ENCODE measurements at places on chromosomes 11 and 22.

DNA sequence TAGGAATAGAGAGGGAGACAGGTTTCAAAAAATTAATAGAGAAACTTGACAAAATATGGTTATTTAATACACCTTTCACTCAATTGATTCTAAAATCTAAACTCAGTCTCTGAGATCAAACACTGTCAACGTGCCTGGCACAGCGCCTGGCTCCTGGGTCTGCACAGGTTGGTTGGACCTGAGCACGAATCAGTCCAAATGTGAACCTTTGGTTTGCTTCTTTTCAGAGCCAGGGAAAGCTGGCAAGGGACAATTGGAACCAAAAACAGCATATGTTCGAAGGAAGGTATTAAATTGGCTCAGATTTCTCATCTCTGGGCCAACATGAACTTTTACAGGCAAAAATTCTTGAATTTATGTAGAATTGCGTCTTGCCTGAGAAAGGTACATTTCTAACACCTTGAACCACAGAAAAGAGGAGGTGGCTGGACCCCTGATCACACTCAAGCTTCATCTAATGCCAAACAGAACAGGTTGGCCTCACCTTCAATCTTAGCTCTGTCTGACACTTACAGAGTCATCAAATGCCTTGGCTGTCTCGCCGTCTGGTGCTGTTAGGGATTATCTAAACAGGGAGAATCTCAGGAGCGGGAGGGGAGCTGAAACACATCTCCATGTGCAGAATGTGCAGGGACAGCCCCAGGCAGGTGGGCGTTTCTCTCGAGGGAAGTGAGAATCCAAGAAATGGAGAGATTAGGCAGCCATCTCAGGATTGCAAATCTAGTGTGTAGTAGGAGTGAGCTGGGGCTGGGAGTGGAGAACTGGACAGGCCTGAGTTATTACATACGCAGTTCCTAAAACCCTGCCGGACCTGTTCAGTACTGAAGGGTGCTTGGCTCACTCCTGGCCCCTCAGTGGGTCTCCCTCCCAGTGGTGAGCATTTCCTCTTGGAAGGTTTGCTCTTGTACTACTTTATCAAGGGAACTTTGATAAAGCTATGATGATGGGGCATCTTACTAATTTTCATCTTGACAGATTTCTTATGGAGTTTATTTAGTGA, 442.2 kb upstream of the B3GAT1 start:
- no peak for DNase-seq

DNA sequence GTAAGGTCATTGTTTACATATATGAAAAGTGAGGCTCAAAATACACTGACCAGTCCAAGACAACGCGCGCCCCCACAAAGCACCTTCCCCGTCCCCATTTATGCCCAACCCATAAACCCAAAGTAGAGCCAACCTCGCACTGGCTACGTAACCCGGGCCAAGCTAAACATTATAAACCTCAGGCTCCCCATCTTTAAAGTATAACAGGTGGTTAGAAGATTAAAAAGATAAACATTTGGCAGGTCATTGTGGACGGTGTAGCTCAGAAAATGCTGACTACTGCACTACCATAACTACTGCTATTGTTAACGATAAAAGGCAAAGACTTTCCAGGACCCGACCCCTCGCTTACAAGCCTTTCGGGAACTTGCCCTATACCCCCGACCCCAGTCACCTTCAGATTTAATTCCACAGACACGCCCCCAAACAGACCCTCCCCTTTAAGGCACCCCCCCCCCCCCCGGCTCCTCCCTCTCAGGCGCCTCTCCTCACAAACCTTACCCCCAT, 470 bp downstream of the NUMA1 start:
- DNase-seq = no peak

DNA sequence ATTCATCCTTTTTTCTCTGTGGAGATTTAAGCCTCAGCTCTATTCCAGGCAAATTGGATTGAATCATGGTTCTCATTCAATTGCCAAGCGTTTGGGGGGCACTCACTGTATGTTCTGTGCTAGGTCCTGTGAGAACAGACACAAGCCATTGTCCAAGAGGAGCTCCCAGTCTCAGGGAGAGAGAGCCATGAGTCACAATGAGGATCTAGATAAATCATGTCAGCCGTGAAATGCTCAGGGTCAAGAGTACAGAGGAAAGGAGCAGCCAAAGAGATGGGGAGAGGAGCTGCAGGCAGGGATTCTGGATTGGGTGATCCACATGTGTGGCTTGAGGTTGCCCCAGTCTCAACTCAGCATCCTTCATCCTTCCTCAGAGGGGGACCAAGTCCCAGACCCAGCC, 93.6 kb downstream of the FEZ1 start:
- no peak for DNase-seq

DNA sequence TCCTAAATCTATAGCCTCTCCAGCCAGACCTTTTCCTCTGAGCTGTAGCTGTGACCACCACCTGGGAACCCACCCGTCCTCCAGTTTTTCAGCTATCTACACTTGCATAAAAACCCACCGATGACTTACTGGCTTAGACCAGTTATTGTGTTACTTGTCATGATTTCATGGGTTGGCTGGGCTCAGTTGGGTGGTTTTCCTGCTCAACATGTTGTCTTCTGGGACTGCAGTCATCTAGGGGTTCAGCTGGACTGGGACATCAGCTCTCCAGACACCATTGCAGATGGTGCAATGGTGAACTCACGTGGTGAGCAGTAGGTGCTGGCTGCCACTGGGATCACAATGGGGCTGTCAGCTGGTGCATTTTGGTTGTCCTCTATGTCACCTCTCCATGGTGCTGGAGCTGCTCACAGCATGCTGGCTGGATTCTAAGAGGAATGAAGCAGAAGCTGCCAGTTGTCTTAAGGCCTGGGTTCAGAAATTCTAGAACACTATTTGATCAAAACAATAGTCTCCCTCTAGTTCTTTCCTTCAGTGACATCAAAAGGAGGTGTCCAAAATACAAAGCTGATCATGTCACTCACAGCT, 1.3 kb upstream of the SYT13 start:
- no peak for DNase-seq

- DNase-seq = no peak
Observed at GRCh38 chr11:85815186-85815931, 4.4 kb upstream of the SYTL2 start.

- no peak for DNase-seq
Observed at GRCh38 chr11:129447654-129448239, 72.1 kb downstream of the BARX2 start.

DNA sequence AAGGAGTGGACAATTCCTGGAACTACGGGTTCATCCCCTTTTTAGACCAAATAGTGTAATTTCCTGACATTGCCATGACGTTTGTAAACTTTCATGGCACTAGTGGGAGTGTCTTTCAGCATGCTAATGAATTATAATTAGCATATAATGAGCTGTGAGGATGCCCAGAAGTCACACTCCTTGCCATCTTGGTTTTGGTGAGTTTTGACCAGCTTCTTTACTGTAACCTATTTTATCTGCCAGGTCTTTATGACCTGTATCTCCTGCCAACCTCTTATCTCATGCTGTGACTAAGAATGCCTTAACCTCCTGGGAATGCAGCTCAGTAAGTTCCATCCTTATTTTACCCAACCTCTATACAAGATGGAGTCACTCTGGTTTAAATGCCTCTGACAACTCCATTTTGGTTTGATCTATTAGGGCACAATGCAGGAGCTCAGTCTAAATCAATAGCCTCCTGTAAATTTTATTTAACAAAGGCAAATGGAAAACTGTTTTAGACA, 20.7 kb downstream of the OR10A6 start:
- no peak for DNase-seq

DNA sequence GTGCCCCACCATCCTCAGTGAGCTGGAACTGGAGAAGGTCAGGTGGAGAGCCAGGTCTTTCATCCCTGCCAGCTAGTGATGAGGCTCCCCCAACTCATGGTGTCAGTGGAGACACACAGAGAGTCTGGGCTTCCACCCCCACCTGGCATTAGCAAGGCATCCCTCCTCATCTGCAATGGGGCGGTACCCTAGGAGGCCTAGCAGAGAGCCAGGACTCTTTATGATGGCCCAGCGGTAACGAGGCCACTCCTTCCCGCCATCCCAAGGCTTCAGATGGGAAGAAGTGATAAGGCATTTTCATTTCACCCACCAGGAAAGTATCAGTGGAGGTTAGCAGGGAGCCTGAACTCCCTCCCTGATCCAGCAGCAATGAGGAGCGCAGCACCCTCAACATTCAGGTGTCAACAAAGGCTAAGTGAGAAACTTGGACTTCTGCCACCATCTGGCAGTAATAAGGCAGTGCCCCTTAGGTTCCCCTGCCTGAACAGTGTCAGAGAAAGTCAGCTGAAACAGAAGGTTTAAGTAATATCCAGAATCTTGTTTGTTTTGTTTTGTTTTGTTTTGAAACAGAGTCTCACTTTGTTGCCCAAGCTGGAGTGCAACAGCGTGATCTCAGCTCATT, 40.5 kb upstream of the FBLN1 start:
- DNase-seq = no peak

DNA sequence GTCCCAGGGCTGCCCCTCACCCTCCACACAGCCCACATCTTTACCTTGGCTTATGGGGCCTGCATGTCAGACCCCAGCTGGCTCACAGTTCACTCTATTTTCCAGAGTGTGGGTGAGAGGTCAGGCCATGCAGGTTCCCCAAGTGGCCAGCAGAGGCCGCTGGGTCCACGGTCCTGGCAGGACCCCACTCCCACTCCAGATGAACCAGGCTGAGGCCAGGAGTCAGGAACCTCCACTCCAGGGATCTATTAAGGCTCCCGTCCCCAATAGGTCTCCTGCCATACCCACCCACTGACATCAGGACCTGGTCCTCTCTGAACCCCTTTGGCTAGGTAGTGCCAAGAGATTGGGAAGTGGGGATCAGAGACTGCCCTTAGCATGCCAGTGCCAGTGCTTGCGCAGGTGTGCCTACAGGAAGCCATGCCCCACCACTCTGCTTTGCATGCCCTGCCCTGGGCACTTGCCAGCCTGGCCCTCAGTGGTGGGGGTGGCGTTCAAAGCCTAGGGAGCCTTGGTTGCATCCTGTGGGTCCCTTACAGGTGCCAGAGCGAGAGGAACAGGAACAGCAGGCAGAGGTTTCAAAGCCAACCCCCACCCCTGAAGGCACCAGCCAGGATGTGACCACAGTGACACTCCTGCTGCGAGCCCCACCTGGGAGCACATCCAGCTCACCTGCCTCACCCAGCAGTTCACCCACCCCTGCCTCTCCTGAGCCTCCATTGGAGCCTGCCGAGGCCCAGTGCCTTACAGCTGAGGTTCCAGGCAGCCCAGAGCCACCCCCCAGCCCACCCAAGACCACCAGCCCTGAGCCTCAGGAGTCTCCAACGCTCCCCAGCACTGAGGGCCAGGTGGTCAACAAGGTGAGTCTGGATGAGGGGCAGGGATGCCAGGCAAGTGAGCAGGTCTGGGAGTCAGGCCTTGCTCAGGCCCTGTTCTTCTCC, 8.3 kb downstream of the SMTN start:
- no peak for DNase-seq

DNA sequence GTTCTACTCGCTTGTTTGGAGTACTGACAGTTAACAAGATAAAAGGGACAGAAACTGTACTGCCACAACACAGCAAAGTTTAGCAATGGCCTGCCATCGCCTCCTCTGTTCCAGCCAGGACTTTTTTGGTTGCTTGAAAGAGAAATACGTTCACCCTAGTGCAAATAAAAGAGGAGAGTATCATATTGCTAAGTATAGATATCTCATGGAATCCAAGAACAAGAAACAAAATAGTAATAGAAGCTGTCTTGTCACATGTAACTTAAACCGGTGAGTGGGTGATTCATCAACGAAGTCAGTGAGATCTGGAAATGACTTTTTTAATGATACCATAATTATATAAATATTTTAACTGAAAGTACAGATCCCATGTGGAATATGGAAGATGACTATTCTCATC, 35.4 kb downstream of the SLC1A2 start:
- no peak for DNase-seq

DNA sequence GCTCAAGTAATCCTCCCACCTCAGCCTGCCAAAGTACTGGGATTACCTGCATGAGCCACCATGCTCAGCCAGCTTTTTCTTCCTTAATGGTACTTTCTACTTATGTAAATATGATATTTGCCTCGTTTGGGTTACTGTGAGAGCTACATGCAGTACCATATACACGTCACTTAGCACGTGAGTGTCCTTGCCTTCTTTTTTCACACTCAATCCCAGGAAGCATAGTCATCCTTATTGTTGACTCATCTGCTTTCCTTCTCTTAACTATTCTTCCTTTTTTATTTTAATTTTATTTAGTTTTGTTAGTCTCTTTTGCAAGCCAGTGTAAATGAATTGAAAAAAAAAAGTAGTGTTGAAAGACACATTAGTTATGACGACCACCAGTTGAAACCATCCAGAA, 205.9 kb downstream of the HIPK3 start:
- DNase-seq = no peak

DNA sequence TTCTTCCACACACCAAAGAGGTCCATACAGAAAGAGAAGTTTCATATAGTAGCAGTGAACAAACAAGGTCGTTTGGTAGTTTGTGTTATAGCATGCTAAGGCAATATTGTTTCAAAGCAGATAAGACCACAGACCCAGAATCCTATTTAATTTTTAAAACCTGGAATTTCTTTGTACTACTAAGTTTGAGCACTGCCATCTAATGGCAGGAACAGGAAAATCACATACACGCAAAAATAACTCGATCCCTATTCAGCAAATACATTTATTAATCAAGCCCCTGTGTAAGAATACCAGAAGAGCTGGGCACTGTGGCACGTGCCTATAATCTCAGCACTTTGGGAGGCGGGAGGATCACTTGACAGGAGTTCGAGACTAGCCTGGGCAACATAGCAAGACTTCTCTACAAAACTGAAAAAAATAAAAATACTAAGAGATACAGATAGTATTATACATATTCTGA, 2.9 kb upstream of the BTBD10 start:
- no peak for DNase-seq

GRCh38 chr11:126891556-126892217, 108.9 kb downstream of the KIRREL3 start:
- no peak for DNase-seq
